Type B pancreatic cell (in vitro differentiated cells): ENCODE measurements at places on chromosomes 7 and 10. TPM values are rescaled to one million over a fixed set of nuclear protein-coding genes. Genes with fewer than 3 reads are reported as not detected.

DNA sequence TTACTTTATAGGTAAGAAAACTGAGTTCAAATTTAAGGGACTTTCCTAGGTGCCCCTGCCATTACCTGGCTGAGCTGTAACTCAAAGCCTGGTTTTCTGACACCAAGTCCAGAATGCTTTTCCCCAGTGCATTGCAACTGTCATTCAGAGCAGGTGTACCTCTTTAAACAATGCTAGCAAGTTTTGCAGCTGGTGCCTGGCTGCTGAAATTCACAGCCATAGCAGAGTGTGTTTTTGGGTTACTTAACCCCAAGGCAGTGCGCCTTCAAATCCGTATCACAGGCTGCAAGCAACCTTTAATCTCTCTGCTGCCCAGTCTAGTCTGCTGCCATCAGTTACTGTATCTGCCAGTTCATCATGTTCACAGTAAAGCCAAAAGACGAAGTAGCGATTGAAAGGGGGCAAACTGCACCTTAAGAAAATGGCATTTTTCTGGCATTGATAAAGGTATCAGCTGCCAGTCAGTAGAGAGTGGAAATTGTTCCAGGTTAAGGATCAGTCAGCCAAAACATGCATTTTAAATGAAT, 265.4 kb downstream of the CSTF2T start:
- DNase-seq: no peak

The MDH2 gene
- 177 and 239 TPM in 2 replicates for total RNA-seq

- DNase-seq: no peak
Observed at GRCh38 chr7:4931943-4932342, 27.0 kb downstream of the MMD2 start.

The ANKRD7 gene
- not detected in 2 replicates for total RNA-seq

GRCh38 chr10:113562069-113562468, 9.2 kb downstream of the HABP2 start:
- no peak for DNase-seq

GRCh38 chr7:100079024-100079560, 2.4 kb downstream of the ZNF3 start:
- no peak for DNase-seq

The WDR37 gene
- total RNA-seq: 16.2 and 17.6 TPM in 2 replicates

- DNase-seq: no peak
Observed at GRCh38 chr7:41508755-41509154, 194.1 kb downstream of the INHBA start.

The H2BK1 gene
- not detected in 2 replicates for total RNA-seq

The ADCYAP1R1 gene
- total RNA-seq: 0.24 and 2.8 TPM in 2 replicates

GRCh38 chr7:15215616-15216015, 313.1 kb upstream of the DGKB start:
- no peak for DNase-seq

The TMEM139 gene
- 2.6 and 4.8 TPM in 2 replicates for total RNA-seq

The ZNF518A gene
- total RNA-seq: 31.6 and 33.7 TPM in 2 replicates

DNA sequence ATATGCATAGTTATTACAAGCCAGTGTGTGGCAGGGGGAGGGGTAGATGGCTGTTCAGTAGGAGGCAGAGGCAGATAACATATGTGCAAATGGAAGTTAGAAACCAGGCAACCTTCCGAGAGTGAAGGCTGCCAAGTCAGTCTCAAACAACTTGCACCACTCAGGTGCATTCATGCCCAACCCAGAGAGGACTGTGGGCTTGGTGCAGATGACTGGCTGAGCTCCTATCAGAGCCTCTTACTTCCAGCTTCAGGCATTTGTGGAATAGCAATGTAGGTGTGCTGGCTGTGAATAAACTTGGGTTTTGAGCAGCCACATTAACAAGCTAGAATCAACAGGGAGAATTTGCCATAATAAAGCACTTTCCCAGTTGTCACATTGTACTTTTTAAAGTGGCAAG, 789.8 kb downstream of the PHTF2 start:
- no peak for DNase-seq

DNA sequence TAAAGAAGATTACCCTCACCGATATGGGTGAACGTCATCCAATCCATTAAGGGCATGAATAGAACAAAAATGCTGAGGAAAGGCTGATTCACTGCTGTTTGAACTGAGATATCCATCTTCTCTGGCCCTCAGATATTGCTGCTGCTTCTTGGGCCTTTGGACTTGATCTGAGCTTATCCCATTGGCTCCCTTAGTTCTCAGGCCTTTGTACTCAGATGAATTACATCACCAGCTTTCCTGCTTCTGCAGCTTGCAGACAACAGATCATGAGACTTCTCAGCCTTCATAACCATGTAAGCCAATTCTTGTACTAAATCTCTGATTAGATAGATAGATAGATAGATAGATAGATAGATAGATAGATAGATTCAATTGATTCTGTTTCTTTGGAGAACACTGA, 40.2 kb downstream of the CYCS start:
- DNase-seq: no peak

GRCh38 chr10:13751191-13751764, 164.5 kb downstream of the PRPF18 start:
- no peak for DNase-seq

GRCh38 chr7:70360557-70360956, 762.3 kb downstream of the AUTS2 start:
- no peak for DNase-seq
